ENCODE measurements at places on chromosomes 4 and X. TPM values are rescaled to one million over a fixed set of nuclear protein-coding genes. Genes with fewer than 3 reads are reported as not detected.

The GLRA3 gene
- total RNA-seq, result not detected

The FAM47A gene
- total RNA-seq, result not detected

The SLAIN2 gene
- 145 TPM for total RNA-seq

The DCUN1D4 gene
- 15.4 TPM for total RNA-seq

The SHOX gene
- total RNA-seq, result 0.16 TPM

The PLXNA3 gene
- total RNA-seq, result 16.3 TPM

The ZAR1 gene
- total RNA-seq, result not detected

The CORIN gene
- 6.1 TPM for total RNA-seq

The TIMM8A gene
- total RNA-seq, result 7.9 TPM

The ERVMER34-1 gene
- total RNA-seq, result 0.72 TPM

The SPANXB1 gene
- total RNA-seq, result not detected

The PLK4 gene
- 5.0 TPM for total RNA-seq

The SUPT20HL1 gene
- not detected for total RNA-seq

The PABPC4L gene
- total RNA-seq, result 0.48 TPM

The TLR10 gene
- total RNA-seq, result 0.17 TPM

The AMOT gene
- 13.0 TPM for total RNA-seq

The DCAF12L2 gene
- total RNA-seq, result not detected

The CPE gene
- total RNA-seq, result 33.5 TPM

The SOX3 gene
- total RNA-seq, result not detected

The SSX4B gene
- not detected for total RNA-seq

The ARHGAP36 gene
- total RNA-seq, result not detected

The RBM46 gene
- not detected for total RNA-seq

The TBX22 gene
- total RNA-seq, result not detected

The EDA gene
- total RNA-seq, result 10.9 TPM

The CXCL3 gene
- total RNA-seq, result 1.0 TPM

The GAGE12E gene
- total RNA-seq, result not detected

The ASB12 gene
- not detected for total RNA-seq

The ATP7A gene
- total RNA-seq, result 33.2 TPM

The ZDHHC15 gene
- total RNA-seq, result 0.65 TPM

The PRRG3 gene
- 1.1 TPM for total RNA-seq

The SSX4 gene
- total RNA-seq, result not detected

The FGF2 gene
- total RNA-seq, result 7.6 TPM

The HSFX4 gene
- total RNA-seq, result not detected
